ENCODE measurements at places on chromosomes 4 and X. TPM values are rescaled to one million over a fixed set of nuclear protein-coding genes. Genes with fewer than 3 reads are reported as not detected.

CCNB3 gene
- 0.15 TPM for total RNA-seq

RHOXF2 gene
- total RNA-seq = not detected

FOXR2 gene
- total RNA-seq = not detected

PASD1 gene
- total RNA-seq = not detected

UNC5C gene
- under 0.01 TPM for total RNA-seq

SLC38A5 gene
- total RNA-seq = 25.1 TPM

CLGN gene
- 0.32 TPM for total RNA-seq

GAR1 gene
- 4.0 TPM for total RNA-seq

AFF2 gene
- total RNA-seq = not detected

NUP62CL gene
- not detected for total RNA-seq

SYNPO2 gene
- total RNA-seq = under 0.01 TPM

TREX2 gene
- 0.91 TPM for total RNA-seq

ARHGEF6 gene
- total RNA-seq = 10.5 TPM

SCML1 gene
- 5.5 TPM for total RNA-seq

SLC2A9 gene
- total RNA-seq = 0.46 TPM

SHROOM4 gene
- 21.3 TPM for total RNA-seq

SLITRK4 gene
- 36.1 TPM for total RNA-seq

APELA gene
- not detected for total RNA-seq

SYP gene
- total RNA-seq = 0.15 TPM

JADE3 gene
- total RNA-seq = 12.0 TPM

COX7B2 gene
- total RNA-seq = not detected

ZXDA gene
- 5.5 TPM for total RNA-seq

STK32B gene
- 9.4 TPM for total RNA-seq

OTC gene
- total RNA-seq = not detected

DGAT2L6 gene
- not detected for total RNA-seq

STPG2 gene
- not detected for total RNA-seq

FGFBP2 gene
- total RNA-seq = not detected

MAGED4B gene
- 19.5 TPM for total RNA-seq

RASSF6 gene
- total RNA-seq = under 0.01 TPM

TRAM1L1 gene
- total RNA-seq = 2.4 TPM

OTUD6A gene
- total RNA-seq = not detected

KIF4A gene
- total RNA-seq = 22.5 TPM

UGT2B15 gene
- not detected for total RNA-seq

GAB1 gene
- 15.3 TPM for total RNA-seq

NWD2 gene
- not detected for total RNA-seq

TGIF2LX gene
- not detected for total RNA-seq

BTC gene
- total RNA-seq = not detected

HAND2 gene
- 0.46 TPM for total RNA-seq

PLXNB3 gene
- 1.3 TPM for total RNA-seq

LANCL3 gene
- under 0.01 TPM for total RNA-seq

PPP1R2C gene
- total RNA-seq = not detected

NDNF gene
- total RNA-seq = not detected

RLIM gene
- total RNA-seq = 54.9 TPM

HGFAC gene
- total RNA-seq = 0.91 TPM
